Stimulated activated CD8-positive, alpha-beta memory T cell treated with anti-CD3 and anti-CD28 coated beads, Interleukin-4, amount 100 ng/mL, for 24 hours (primary cell): ENCODE measurements at places on chromosomes 13 and 19.

DNA sequence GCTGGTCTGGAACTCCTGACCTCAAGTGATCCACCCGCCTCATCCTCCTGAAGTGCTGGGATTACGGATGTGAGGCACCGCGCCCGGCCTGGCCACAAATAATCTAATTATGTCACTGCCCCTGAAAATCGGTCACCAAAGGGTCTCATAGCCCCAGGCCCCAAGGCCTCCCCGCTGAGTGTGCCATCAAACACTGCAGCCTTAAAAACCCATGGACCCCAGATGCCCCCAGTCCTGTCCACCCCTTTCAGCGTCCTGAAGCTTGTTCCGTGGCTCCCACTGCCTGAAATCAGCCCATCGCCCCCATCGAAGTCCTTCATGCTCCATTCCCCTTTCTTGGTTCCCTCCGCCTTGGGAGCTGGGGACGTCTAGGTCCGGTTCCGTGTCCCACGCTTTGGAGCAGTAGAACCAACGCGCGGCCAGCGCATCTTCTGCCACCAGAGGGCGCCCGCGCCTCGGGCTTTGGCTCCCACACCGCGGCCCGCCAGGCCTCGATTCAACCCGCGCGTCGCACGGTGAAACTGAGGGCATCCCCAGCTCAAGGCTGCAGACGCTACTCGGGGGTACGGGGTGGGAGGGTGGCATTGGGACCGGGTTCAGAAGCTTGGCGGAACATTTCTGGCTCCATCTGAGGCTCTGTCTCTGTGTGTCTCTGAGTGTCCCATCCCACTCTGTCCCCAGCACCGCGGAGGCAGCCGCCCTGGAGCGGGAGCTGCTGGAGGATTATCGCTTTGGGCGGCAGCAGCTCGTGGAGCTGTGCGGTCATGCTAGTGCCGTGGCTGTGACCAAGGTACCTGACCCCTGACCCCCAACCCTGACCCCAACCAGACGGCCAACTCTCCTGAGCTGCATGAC lies 3.5 kb downstream of the YJEFN3 start:
- peak; percentile 79 for DNase-seq

- no peak for DNase-seq
Observed at GRCh38 chr19:31512181-31512970, 163.1 kb upstream of the TSHZ3 start.

GRCh38 chr13:99320693-99321481 lies 13.7 kb upstream of the GPR183 start:
- DNase-seq: no peak

DNA sequence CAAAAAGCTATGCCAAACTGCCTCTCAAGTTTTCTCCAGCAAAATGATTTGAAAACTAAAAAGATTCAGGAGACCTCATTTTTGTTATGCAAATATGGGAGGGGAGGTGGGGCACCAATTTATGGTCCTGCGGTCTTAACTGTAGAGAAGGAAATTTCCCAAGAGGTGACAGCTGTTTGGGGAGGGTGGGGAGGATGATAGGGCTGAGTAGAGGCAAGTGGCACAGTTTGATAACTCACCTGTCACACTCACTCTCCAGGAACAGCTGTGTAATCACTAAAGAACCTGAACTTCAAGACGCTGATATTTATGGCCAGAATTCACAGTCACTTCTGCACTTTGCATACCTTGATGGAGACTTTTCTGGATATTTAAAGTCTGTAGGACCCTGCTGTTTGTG lies 232.9 kb upstream of the STARD13 start:
- no peak for DNase-seq

GRCh38 chr19:885536-886224 lies 7.3 kb downstream of the MED16 start:
- DNase-seq: no peak

GRCh38 chr13:38394777-38395496 lies 45.3 kb downstream of the UFM1 start:
- DNase-seq: no peak

GRCh38 chr13:49711218-49711863 lies 20.1 kb upstream of the EBPL start:
- DNase-seq: no peak

- DNase-seq: no peak
Observed at GRCh38 chr19:47056411-47056810, 8.0 kb upstream of the TMEM160 start.

DNA sequence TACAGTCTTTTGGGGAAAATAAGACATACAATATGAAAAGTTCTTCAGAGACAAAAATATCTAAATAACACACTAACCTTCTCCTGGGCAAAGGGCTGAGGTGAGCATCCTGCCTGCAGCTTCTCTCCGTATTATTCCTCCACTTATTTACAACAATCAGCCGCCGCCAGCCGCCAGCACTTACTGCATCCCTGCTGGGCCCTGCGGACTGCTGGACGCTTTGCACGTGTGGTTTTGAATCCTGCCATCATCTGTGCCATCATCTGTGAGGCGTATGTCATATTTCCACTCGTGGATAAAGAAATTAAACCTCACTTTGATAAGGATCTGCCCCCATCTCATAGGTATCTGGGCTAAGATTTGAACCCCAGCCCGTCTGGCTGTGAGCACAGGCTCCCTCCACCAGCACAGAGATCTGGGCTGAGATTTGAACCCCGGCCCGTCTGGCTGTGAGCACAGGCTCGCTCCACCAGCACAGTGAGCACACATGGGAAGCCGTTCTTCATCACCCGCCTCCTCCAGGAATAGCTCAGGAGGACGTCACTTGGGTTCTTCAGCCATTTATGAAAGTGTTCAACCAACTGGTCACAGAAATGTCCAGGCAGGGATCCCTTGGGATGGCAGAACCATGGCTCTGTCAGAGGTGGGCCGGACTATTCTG lies 35.2 kb upstream of the TUBGCP3 start:
- DNase-seq: no peak

- DNase-seq: peak; percentile 41
Observed at GRCh38 chr13:29543230-29544215, 52.0 kb downstream of the SLC7A1 start.

DNA sequence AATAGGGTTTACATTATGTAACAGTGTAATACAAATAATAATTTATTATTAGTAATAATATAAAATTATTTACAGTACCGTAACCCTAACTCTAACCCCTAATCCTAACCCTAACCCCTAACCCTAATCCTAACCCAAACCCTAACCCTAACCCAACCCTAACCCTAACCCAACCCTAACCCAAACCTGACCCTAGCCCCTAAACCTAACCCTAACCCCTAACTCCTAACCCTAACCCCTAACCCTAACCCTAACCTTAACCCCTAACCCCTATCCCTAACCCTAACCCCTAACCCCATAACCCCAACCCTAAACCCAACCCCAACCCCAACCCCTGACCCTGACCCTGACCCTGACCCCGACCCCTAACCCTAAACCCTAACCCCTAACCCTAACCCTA lies 45.7 kb downstream of the PLPP2 start:
- DNase-seq: no peak

DNA sequence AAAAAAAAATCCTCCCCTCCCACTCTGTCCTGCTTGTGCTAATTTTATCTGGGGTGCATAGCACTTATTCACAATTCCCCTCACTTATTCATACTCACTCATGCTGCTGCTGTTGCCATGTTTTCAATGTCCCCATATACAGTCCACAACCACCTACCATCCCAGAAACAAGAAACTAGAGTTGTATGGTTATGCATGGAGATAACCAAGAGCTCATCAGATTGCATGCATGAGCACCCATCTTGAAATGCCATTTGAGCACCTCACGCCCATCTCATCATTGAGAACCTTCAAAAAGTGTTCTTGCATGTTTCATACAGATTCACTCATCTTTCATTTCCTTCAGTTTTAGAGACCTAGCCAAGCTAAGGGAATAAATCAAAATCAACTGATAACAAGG lies 15.1 kb upstream of the N4BP2L2 start:
- no peak for DNase-seq

DNA sequence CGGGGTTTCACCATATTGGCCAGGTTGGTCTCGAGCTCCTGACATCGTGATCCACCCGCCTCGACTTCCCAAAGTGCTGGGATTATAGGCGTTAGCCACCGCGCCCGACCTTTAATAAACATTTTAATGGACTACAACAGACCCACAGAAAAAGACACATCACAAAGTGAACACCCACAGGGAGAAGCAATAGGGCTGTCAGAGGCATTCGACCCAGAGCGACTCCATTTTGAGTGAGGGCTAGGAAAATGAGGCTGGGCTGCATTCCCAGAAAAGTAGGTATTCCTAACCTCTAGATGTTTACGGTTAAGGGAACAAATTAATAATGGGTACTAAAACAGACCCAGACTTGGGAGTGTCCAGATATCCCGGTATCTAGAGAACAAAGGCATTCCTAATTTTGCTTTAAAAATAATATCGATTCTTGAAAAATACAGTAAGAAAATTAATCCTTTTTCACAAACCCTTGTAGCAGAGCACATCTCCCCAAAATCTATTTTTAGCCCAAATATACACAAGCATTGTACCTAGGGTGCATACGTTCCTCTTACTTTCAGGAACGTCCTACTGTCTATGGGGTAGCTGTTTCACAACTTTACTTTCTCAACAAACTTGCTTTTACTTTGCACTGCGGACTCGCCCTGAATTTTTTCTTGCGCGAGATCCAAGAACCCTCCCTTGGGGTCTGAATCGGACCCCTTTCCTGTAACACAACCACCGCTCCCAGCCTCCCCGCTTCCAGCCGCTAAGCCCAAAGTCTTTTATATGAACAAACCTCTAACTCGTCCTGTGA lies 811 bp upstream of the ZNF8 start:
- no peak for DNase-seq
